T-helper 1 cell (primary cell): ENCODE measurements at places on chromosomes 11 and 22.

DNA sequence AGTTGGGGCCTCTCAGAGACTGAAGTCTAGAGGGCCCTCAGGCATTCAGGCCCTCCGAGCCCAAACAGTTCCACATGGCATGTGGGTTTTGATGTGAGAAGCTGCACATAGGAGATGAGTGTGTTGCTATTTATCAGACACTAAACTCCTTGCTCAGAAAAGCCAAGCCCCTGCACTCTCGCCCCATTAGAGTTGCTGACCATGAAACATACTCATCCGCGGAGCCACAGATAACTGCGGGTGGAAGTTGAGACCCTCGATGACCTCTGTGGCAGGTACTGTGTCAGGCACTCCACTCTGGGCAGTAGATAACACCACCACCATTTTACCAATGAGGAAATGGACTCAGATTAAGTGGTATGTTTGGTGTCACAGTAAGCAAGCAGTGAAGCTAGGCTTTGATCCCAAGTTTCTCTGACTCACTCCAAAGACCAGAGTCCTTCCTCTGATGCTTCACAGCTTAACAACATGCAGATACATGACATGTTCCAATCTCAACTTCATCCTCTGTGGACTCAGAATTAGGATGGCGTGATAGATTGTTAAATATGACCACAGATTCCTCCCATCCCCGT is 202.1 kb downstream of the ADAMTS15 start:
- no peak for DNase-seq

DNA sequence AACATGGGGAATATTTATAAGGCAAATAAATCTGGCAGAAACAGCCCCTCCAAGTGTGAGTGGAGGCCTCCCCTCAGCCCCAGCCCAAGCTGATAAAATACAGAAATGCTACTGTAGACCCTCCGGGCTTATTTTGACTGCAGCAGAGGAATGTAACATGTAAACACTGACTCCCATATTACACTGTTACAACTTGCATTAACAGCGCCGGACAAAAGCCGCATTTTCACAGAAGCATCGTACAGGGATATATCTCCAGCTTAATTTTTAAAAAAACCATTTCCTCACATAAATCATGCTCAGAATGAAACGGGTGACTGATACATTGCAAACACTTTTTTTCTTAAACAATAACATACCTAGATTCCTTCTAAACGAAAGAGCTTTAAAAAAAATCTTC is 36.6 kb upstream of the COMT start:
- DNase-seq: no peak

DNA sequence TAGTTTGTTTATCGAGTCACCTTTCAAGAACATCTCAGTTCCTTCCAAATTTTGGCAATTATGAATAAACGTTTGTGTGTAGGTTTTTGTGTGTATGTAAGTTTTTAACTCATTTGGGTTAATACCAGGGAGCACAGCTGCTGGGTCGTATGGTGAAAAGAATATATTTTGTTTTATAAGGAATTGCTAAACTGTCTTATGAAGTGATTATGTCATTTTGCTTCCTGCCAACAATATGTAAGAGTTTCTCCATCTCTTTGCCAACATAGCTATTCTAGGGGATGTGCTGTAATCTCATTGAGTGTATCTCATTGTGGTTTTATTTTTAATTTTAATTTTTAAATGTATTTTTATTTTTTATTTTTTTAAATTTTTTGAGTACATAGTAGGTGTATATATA is 27.3 kb downstream of the BCL2L13 start:
- DNase-seq: no peak

GRCh38 chr11:64013141-64013896 is 22.4 kb upstream of the FLRT1 start:
- no peak for DNase-seq

- DNase-seq: no peak
Observed at GRCh38 chr11:75200051-75200450, 40.5 kb upstream of the TPBGL start.

DNA sequence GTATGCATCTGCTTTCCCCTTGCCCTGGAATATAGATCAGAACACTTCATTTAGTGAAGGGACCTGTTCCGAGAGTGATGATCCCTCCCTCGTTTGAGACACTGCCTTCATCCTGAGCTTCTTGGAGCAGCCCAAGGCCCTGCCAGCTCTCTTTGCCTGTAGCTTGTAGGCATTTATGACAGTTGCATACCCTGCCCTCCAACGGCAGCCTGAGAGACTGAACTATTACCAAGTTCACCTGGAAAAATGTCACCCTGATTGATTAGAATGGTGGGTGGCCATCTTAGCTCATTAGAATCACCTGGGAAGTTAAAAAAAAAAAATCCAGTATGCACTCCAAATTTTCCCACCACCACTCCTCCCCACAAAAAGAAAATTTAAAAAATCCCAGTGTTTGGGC is 1.5 kb downstream of the MICAL3 start:
- DNase-seq: no peak

- no peak for DNase-seq
Observed at GRCh38 chr11:115926601-115927000, 422.4 kb upstream of the CADM1 start.

GRCh38 chr11:125489166-125489565 is 6.9 kb downstream of the FEZ1 start:
- DNase-seq: no peak
